ENCODE measurements at places on chromosomes 6 and 20.
A peak's percentile ranks its signal among the peaks of the same experiment; 100 is the strongest.

DNA sequence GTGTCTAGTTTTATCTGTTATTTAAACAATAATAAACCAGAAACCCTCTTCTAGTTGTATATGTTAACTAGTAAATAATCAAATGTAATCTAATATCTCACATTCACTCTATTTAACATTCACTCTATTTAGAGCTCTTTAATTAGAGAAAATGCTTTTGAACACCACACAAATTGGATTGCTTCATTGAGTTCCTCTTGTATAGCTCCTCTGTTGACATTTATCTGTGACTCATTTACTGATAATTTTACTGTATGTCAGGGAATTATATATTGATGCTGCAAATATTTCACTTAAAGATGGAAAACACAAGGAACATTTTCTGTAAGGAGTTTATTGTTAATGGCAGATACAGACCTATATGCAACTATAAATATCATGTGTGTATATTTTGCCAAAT lies 594.6 kb downstream of the COL12A1 start:
- DNase-seq: no peak

DNA sequence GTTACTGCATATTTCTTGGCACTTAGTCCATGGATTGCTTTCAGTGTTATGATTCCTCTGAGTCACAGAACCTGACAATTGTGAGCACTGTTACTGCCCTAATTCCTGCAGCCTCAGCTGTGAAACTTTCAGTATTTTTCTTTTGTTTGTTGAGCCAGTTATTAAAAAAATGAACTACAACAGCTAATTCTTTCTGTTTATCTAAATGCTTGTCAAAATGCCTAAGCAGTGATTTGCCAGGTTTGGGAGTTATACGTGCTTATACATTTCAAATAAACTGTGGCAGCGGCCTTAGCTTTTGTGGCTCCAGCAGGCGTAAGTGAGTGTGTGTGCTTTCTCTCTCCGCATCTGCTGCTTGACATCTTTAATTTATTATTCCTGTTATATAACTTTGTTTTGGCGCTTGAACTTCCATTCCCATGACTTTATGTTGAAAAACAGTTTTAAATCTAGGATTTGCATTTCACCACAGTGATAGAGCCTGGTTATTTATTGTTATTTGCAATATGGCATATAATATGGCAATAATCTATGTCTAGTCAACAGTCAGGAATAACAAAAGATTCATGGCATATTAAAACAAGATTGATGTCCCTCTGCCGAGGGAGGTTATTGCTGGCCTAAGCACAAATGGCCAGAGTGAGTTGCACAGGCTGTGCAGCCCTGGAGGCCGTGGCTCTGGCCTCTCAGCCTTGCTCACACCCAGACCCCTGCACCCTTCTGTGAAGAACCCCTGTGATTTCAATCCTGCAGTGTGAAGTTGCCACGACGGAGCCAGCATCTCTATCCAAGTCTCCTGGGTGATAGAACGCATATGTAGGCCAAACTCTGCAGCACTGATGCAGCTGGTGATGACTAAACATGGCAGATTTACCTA lies 303.4 kb downstream of the THBS2 start:
- no peak for DNase-seq

GRCh38 chr6:48611332-48611731 lies 500.3 kb upstream of the PTCHD4 start:
- DNase-seq: no peak

DNA sequence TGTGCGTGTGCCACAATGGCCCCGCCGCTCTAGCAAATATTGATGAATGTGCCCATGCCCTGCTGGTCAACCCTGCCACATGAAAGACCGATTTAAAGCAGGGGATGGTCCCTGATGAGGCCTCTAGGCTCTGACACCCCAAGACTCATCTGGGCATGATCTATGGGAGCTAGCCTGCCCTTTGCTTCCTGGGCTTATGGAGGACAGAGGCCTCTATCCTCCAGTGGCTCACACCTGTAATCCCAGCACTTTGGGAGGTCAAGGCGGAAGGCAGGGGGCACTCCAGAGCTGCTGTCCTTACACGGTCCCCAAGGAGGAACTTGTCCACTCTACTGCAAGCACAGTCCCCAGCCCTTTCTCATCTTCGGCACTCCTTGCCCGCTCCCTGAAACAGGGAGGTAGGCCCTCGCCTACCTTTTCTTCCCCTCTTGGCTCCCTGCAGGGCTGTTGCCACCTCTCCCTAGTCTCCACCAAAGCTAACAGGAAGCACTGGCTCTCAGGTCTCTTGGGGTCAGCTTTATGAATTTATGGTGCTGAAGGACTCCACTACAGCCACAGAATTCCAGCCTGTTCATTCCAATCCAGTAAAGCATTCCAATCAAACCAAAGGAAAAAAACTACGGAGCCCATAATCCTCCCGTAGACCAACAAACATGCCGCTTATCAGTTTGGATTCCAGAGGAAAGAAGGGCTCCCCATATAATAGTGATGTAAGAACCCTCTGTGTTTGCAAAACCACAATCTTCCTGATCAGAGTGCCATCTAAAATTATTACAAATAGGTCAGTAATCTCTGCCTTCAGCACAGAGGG lies 48.7 kb upstream of the FOXQ1 start:
- DNase-seq: no peak

DNA sequence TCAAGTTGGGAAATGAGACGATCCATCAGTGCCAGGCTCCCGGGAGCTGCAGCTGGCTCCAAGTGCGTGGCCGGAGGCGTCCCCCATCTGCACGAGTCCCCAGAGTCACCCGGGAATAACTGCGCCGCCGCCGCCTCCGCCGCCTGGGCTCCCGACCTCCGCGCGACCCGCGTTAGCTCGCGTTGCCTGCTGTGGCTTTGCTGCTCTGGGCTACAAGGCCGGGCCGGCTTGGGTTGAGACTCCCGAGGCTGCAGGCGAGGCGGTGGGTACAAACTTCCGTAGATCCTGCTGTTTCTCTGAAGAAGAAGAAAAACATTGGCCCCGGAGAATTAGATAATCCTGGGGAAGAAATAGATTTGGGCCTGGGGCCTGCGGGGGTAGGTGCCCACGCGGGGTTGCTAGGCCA lies 7.4 kb upstream of the LAMP5 start:
- DNase-seq: no peak

GRCh38 chr20:52294106-52294628 lies 102.6 kb upstream of the ZFP64 start:
- DNase-seq: no peak

- DNase-seq: no peak
Observed at GRCh38 chr6:100171533-100172321, 177.7 kb upstream of the MCHR2 start.

- DNase-seq: no peak
Observed at GRCh38 chr20:14491436-14491835, 154.0 kb upstream of the FLRT3 start.

DNA sequence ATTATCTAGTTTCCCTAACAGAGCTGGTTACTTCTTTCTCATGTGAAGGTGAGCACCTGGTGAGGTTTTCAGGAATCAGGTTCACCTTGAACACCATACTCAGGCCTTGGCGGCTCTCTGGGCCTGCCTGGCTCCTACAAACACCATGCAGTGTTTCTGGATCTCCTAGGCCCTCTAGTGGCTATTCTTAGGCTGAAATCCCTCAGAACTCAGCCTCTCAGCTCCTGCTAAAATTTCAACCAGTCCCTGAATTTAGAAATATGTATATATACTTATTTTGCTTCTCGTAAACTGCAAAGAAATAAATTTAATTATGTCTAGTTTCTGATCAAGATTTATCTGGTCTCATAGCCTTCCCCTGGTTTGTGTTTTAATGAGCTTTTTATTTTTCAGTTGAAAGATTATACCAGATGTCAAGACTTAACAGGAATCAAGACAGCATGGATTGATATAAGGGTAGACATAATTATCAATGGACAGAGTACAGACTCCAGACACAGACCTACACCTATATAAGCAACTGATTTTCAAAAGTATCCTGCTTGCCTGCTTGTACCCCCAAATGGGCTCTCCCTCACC lies 55.9 kb downstream of the ANKEF1 start:
- peak; percentile 7 for DNase-seq

- DNase-seq: no peak
Observed at GRCh38 chr6:111550953-111551352, 54.7 kb downstream of the TRAF3IP2 start.

DNA sequence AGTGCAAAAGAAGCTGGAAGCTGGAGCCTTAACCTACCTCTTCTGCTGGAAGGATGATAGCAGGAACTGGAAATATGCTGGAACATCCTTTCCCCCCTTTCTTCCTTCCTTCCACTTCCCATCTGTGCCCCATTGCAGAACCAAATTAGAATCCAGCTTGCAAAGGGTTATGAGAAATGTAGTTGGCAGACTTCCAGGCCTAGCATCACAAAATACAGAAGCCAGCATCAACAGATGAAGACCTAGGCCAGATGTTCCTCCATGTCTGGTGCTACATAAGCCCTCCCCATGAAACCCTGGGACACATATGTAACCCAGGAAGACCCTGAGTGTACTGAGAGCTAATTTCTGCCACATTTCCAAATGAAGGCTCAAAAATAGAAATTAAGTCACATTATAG lies 40.0 kb upstream of the TFAP2B start:
- no peak for DNase-seq

DNA sequence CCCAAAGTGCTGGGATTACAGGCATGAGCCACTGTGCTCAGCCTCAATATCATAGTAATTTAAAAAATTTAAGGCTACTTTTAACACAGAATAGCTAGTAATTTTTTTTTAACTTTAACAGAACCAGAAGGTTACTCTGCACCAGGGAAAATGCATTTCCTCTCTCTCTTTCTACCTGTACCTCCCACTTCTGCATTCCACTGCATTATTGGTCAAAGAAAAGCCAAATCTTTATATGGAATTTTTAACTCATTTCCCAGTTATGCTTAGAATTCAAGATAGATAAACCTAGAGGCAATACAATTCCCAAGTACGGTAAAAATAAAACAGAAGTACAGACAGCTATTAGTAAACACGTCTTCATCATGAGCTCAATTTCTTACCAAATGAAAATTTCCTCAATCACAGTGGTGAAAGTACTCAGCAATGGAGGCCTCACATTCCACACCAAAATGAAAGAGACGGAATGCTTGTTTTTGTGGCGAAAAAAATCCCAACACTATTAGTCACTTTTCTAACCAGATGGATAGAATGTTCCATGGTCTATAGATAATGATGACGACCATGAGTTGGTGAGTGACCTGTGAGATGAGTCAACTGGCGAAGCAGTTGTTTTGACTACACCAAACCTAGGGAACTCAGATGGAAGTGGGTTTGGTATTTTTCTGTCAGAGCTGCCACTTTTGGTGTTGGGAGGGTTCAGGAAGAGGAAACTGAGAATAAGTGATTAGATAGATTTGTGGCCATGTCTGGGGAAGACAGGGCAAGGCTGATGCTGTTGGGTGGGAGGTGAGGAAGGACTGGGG lies 104.7 kb upstream of the SGK1 start:
- DNase-seq: no peak

- peak; percentile 50 for DNase-seq
Observed at GRCh38 chr6:70369332-70369950, 43.9 kb upstream of the FAM135A start.

DNA sequence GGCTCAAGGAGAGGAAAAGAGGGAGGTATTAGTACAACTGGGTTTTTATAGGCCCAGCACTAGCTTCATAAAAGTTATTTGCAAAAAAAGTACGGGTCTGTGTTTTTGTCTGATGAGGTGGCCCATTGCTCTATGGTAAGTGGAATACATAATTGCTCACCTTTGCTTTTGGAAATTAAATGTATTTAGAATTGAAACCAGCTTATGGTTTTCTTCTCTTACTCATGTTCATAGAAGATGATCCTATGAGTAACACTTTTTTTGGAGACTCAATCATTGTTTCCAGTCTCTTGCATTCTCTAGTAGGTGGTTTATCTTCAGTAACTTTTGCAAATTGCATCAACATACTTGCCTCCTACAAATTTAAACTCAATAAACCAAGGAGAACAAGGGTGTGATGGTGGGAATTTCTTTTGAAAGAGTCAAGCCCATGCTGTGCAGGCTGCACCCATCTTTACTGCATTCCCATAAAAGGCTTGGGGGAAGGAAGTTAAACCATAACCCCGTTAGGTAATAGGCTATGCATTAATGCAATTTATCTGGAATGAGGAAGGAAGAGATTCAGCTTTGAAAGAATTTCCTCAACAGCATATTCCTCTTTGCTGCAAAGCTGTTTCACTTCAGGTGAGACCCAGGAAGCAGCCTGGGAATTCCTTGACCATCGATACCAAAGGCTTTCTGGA lies 48.5 kb upstream of the EDN1 start:
- no peak for DNase-seq

DNA sequence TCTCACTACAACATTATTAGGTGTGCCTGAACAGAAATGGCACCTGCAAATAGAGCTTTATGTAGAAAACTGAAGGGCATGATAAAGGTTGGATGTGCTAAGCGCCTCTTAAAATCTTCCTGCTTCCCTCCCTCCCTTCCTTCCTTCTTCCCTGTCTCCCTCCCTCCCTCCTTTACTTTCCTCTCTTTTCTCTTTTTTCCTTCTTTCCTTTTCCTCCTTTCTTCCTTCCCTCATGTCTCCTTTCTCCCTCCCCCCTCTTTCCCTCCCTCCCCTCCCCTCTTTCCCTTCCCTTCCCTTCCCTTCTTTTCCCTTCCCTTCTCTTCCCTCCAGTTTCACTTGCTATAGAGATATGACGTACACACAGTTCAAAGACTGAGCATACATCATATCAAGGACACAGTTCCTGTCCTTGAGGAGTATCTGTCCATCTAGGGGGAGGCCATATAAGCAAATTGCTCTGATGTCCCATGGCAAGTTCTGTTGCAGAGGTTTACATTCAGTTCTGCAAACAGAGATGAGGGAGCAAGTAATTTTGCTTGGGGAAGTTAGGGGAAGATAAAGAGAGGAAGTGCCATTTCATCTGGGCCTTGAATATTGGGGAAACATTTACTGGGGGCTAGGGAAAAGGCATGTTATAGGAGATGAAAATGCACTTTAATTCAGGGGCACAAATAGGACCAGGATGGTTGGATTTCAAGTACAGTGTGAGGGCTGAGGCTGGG lies 79.0 kb upstream of the EEF1E1 start:
- no peak for DNase-seq

GRCh38 chr6:159425421-159425820 lies 256.2 kb downstream of the FNDC1 start:
- DNase-seq: no peak

DNA sequence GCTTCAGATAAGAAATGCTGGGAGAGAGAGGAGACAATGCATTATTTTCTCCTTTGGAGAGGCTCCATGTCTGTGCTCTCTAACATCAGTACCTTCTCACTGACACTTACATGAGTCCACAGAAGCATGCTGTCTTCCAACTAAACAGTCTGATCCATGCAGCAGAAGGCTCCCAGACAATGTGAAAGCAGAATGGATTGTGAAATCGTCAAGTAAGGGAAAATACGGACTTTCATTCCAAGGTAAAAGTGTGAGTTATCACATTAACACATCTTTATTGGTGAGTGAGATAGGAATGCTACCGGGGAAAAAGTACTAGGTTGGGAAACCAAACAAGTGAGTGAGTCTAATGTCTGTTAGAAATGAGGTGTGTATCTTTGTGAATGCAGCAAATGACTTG lies 167.6 kb upstream of the KCNK16 start:
- no peak for DNase-seq

- no peak for DNase-seq
Observed at GRCh38 chr6:140401761-140402160, 1027.3 kb upstream of the CITED2 start.

GRCh38 chr6:56655996-56656395 lies 13.3 kb upstream of the DST start:
- no peak for DNase-seq
